Smooth muscle cell of the brain vasculature (primary cell): ENCODE measurements at places on chromosomes 5 and 9.

GRCh38 chr9:96131825-96132224 is 170.2 kb downstream of the HSD17B3 start:
- DNase-seq, result no peak

DNA sequence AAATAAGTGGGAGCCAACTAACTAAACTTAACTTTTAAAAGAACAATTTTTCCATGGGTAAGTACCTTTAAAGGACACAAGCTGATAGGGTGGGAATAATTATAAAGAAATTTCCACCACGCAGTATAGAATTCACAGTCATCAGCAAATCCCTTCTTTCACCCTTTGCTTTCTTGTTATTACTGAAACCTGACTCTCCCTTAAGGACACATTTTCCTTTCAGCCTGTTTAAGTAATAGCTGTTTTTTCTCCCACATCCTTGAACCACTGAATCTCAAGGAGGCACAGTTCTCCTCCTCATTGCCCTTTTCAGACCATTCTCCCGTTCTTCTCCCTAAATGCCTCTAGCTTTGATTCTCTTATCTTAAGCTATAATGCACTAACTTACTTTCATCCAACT is 6.3 kb downstream of the C5orf15 start:
- DNase-seq, result no peak

- DNase-seq, result no peak
Observed at GRCh38 chr5:67510204-67510603, 313.6 kb upstream of the CD180 start.

- DNase-seq, result no peak
Observed at GRCh38 chr5:69024241-69024651, 69.6 kb upstream of the SLC30A5 start.

DNA sequence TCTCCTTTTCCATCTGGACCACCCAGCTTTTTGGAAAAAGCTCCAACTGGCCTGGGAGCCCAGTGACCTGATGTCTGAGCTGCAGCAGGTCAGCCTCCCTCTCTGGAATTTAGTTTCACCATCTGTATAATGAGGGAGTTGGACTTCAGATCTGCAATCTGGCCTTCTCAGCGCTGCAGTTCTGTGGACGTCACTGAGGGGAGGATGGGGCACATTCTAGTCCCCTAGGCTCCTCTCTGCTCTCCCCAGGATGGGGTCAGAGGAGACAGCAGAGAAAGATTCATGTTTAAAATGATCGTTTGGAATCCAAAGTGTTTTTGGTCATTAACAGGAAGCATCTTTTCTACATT is 10.2 kb downstream of the OR13J1 start:
- no peak for DNase-seq

DNA sequence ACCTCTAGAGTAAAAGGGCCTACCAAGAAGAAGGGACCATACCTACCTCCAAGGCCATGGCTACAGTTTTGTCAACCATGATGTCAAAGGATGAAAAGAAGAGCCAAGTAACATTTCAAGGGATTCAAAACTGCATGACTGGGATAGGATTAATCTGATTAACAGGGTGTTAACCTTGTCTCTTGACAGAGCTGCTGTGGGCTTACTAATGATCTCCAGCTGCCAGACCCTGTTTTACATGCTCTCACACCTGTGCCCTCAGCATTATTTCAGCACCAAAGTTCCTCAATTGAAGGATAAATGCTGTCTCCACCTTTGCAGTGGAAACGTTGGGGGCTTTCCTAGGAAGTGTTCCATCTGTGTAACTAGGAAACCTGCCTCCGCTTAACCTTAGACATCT is 78.3 kb downstream of the DMAC1 start:
- no peak for DNase-seq

DNA sequence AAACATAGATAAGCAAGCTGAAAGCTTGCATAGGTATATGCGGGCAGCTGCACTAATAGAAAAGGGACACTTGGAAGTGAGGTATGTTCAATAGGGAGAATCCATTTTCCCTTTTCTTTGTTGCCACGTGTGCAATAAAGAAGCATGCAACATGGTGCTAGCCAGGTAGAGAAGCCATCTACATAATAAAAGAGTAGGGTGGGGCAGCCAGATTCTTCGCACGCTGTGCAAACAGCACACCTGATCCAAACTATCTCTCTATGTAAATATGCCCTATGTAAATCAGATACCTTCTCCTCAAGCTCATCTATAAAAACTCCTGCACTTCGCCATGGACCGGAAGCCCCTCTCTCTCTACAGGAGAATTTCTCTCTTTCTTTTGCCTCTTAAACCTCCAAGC is 91.9 kb upstream of the C9orf72 start:
- DNase-seq, result no peak

- no peak for DNase-seq
Observed at GRCh38 chr9:27423915-27424710, 100.0 kb upstream of the IFNK start.

DNA sequence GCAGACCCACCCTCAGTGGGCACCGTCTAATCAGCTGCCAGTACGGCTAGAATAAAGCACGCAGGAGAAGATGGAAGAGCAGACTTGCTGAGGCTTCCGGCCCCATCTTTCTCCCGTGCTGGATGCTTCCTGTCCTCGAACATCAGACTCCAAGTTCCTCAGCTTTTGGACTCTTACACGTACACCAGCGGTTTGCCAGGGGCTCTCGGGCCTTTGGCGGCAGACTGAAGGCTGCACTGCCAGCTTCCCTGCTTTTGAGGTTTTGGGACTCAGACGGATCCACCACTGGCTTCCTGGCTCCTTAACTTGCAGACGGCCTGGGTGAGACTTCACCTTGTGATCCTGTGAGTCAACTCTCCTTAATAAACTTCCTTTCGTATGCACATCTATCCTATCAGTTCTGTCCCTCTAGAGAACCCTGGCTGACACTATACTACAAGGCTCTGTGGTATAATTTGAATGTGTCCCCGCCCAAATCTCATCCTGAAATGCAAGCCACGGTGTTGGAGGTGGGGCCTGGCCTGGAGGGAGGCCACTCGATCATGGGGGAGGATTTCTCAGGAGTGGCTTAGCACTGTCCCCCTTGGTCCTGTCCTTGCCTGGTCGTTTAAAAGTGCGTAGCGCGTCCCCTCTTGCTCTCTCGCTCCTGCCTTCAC is 31.1 kb upstream of the NRARP start:
- no peak for DNase-seq

GRCh38 chr5:137731176-137731575 is 4.7 kb downstream of the KLHL3 start:
- no peak for DNase-seq

DNA sequence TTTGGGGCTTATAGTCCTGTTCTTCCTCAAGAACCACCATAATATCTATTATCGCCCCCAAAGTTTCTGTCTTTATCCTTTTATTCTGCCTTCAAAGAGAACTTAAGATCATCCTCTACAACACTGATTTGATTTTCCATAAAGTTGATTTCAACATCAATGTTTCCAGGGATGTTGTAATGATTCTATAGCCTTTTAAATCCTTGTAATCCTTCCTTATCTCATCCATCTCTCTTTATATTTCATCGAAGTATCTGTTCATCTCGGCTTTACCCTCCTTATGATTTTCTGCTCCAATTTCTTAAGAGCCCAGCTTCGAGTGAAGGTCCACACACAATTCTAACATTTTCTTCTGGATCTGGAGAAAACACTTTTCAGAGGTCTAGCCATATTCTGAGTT is 218.4 kb downstream of the CDK5RAP2 start:
- no peak for DNase-seq

GRCh38 chr5:137051161-137051560 is 448.0 kb downstream of the SPOCK1 start:
- DNase-seq, result no peak

DNA sequence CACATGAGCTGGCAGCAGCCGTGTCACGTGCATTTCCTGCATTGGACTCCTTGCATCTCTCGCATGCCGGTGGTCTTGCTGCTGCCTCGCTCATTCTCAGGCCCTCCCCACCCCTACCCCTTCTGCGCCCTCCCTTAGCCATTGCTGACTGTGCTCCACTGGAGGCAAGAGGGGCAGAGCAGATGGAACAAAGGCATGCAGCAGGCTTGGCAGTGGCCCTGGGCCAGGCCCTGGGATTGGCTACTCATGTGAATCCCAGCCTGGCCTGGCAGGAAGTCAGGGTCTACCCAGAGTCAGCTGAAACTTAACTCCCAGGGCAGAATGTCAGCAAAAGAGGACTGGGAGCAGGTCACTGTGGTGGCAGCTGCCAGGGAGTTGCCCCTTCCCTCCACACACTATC is 62.3 kb downstream of the TSTD2 start:
- DNase-seq, result no peak

GRCh38 chr5:15943487-15943886 is 236.1 kb downstream of the MARCHF11 start:
- DNase-seq, result no peak

DNA sequence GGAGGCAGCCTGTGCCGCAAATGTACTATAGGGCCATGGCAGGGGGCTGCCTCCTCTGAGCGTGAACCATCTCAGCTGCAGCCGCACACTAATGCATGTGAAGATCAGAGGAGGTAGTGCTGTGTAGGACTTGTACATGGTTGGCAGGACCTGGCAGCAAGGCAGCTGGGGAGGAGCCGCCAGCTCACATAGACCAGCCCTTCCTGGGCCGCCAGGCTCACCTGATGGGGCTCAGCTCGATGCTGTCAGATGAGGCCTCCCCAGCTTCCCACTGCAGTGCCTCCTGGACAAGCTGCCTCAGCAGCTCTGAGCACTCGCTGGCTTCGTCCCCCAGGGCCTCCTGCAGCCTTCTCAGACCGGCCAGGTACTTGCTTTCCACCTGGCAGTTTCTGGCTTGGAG is 18.0 kb upstream of the CORO2A start:
- DNase-seq, result no peak

DNA sequence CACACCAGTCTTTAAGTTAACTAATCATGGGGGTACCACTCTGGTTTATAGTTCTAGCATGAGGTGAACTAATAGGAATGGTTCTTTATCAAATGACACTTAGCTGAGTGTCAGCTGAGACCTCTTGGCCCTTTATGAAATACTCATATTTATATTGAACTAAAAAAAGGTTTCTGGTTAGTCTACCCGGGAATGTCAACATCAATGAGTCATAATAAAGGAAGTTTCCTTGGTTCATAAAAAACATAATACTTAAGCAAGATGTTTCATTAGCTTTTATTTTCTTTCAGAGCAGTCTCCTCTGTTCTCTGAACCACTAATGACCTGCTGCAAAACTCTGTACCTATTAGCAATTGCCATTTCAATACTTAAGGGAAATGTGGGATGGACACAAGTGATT is 13.7 kb downstream of the DAB2 start:
- DNase-seq, result no peak

DNA sequence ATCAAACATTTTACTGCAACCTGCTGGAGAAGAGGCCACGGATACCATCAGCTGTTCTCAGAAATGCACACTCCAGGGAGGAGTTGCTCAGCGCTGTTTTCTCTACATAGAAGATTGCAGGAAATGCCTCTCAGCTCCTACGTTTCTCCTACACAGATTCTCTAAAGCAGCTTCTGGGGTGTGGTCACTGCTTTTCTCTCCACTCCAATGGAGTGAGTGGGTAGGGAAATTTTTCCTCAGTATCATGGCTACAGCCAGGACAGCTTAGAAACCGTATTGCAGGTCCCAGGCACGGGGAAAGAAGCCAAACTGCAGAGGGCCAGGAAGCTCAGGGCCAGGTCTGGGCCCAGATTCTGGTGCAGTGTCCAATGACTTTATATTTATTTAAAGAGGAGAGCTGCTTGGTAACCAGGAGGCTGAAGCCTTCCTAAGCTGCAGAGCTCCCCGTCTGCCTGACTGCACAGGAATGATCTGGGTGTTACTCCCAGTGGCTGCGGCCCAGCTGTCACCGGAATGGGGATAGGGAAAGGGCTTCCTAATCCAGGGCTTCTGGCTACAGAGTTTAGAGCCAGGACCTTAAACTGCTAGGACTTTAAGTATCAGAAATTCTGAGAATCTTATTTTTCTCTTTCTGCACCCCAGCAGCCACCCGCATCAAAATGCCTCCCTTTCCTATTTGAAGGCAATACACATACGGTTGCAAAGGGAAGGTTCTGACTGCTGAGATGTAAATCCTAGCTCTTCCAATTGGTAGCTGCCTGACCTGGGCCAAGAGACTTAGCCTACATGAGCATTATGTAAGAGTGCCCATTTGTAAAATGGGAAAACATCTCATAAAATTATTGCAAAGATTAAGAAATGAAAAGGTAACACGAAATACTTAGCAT is 1.4 kb upstream of the SPTAN1 start:
- DNase-seq, result no peak

DNA sequence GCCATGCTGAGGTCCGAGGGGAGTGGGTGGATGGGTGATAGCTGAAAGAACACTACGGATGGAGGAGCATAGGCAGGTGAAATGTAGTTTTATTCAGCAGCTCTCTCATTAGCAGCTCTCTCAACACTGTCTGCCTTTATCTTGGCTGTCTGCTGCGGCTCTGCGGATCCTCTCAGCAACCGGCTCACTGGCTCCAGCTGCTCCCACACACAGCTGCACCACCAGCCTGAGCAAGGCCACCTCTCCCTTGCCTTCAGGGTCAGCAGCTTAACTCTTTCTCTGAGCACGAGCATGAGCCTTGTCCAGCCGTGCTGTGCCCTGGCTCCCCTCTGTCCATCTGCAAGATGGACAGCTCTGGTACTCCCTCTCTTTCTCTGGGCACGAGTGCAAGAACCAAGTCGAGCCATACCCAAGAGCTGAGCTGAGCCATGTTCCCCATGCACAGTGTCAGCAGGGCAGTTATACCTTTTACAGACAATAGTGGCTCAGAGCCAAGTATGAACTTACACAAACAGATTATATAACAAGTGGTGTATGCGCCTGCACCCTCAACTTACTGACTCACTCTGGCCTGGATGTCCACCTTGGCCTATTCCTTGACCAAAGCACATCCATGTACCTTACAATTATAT is 108.5 kb downstream of the MACIR start:
- no peak for DNase-seq

GRCh38 chr5:74140409-74140808 is 500.1 kb downstream of the ENC1 start:
- DNase-seq, result no peak

DNA sequence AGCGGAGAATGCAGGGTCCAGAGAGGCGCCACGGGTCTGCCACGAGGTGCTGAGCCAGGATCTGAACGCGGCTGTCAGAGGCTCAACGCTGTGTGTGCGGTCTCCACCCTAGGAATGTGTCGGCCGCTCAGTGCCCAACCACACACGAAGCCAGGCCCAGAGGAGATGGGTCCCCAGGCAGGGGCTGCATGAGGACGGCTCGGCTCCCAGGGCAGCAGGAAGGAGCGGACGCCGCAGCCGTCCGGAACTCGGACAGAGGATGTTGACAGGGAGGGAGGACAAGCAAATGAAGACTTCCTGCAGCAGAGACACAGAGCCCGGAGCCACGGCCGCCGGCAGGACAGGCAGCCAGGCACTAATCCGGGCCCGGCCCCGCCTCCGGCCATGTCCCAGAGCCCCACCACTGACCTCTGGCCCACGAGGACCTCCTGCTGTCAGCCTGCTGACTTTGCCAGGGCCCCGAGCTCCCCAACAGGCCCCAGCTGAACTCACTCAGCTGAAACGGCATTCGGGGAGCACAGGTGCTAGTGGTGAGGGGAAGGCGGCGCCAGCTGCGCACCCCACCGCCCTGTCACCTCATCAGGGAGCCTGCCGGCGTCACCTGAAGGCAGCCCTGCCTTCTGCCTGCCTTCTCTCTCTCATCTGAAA is 12.7 kb downstream of the VAV2 start:
- no peak for DNase-seq

- no peak for DNase-seq
Observed at GRCh38 chr5:137022043-137022442, 477.1 kb downstream of the SPOCK1 start.
